ENCODE measurements at places on chromosomes 1 and 21. TPM values are rescaled to one million over a fixed set of nuclear protein-coding genes. Genes with fewer than 3 reads are reported as not detected.

CNKSR1 gene
- total RNA-seq = 31.0 TPM

UBXN10 gene
- total RNA-seq = not detected

RGS13 gene
- total RNA-seq = not detected

CADM3 gene
- 207 TPM for total RNA-seq

LYSMD1 gene
- total RNA-seq = 14.4 TPM

SPRR2D gene
- 430 TPM for total RNA-seq

ZNF697 gene
- total RNA-seq = 12.2 TPM

C8B gene
- total RNA-seq = not detected

DNA sequence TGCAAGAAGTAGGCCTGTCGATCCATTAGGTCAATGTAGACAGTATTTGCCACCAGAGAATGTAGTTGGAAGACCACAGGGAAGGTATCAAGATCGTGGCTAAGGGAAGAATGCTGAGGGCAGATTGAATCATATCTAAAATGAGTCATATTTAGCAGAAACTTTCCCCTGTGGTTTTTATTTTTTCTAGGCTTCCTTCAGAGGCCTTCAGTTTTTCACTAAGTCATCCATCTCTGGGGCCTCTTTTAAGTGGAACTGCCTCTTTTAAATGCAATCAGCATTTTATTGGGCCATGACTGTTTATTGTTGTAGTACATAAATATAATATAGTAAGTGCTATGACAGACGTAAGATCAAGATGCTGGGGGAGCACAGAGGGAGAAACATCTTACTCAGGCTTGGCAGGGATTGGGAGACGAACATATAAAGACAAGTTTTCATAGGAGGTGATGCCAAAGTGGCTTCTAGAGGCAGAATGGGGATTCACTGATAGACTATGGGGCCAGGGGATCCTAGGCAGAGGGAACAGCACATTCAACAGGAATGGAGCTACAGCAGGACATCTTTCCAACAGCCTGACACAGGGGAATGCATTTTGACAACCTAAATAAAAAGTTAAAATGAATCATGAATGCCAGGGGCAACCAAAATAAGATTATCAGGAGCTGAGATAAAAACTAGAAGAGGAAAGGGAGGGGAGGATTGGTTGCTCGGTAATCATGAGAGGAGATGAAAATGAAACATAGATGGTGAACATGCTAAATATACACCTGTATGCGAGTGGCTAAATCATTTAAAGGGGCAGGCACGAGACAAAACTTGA is 20.1 kb downstream of the UBE2U start:
- H3K27me3 ChIP-seq = no peaks in the 10 kb centered on the region
- peaks cover 6% of the 10 kb centered on the region for H3K36me3 ChIP-seq
- H3K4me1 ChIP-seq = peaks cover 12% of the 10 kb centered on the region
- H3K27ac ChIP-seq = peak overlapping the region; percentile 26
- no peak overlapping the region for H3K4me3 ChIP-seq

GRCh38 chr1:150176593-150176992 is 26.9 kb downstream of the PLEKHO1 start:
- H3K27ac ChIP-seq = no peak overlapping the region
- H3K36me3 ChIP-seq = no peaks in the 10 kb centered on the region
- H3K4me3 ChIP-seq = no peak overlapping the region

- H3K4me1 ChIP-seq = peaks cover 22% of the 10 kb centered on the region
- H3K27ac ChIP-seq = no peak overlapping the region
- peaks cover 9% of the 10 kb centered on the region for H3K36me3 ChIP-seq
Observed at GRCh38 chr1:35269989-35270289, 1.4 kb downstream of the ZMYM4 start.

GRCh38 chr1:17717594-17718535 is 37.3 kb upstream of the ACTL8 start:
- H3K4me1 ChIP-seq = no peaks in the 10 kb centered on the region
- H3K27ac ChIP-seq = no peak overlapping the region
- H3K27me3 ChIP-seq = peaks cover 11% of the 10 kb centered on the region
- no peak overlapping the region for H3K4me3 ChIP-seq
- no peaks in the 10 kb centered on the region for H3K36me3 ChIP-seq
- DNase-seq = no peak

- no peak overlapping the region for H3K4me3 ChIP-seq
- H3K4me1 ChIP-seq = no peaks in the 10 kb centered on the region
- peaks cover 16% of the 10 kb centered on the region for H3K36me3 ChIP-seq
- no peaks in the 10 kb centered on the region for H3K27me3 ChIP-seq
- DNase-seq = no peak
- no peak overlapping the region for H3K27ac ChIP-seq
Observed at GRCh38 chr1:2480236-2480985, 4.3 kb downstream of the PLCH2 start.

- H3K36me3 ChIP-seq = peaks cover 4% of the 10 kb centered on the region
- H3K27ac ChIP-seq = no peak overlapping the region
- DNase-seq = no peak
- no peak overlapping the region for H3K4me3 ChIP-seq
- no peaks in the 10 kb centered on the region for H3K27me3 ChIP-seq
- H3K4me1 ChIP-seq = no peaks in the 10 kb centered on the region
Observed at GRCh38 chr1:3170561-3171453, 101.8 kb downstream of the PRDM16 start.

DNA sequence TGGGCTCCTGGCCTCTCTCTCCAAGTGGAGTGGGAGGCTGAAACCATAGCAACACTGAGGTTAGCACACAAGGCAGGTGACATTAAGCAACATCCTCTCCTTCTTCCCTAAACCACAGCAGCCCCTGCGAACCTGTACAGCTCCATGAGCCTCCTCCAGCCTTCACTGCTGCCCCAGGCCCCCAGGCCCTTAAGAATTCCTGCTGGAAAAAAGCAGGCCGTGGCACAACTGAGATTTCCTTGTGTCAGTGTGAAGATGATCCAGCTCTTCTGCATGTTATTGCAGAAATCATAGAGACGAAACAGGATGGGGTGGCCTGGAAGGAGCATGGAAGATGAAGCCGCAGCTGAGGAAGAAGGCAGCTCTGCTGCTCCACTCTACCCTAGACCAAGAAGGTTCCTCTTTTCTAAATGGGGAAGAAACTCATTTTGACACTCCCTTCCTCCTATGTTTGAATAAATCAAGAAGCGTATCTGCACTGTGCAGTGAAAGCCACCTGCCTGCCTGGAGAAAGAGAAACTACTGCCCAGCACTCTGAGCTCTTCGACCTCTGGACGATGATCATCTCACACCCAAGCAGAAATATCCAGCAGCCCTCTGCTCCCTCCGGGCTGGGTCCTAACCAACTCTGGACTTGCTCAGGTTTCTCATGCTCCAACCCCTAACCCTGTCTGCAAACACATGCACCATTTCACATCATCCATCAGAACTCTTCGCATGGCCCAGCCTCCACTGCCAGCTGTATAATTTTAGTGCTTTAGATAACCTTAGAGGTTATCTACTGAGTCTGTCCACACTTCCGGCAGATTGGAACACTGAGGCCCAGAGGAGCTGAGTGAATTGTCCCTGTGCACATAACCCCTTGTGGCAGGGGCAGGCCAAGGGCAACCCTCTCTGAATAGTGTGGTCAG is 20.7 kb downstream of the SH3BP5L start:
- H3K4me1 ChIP-seq = peaks cover under 1% of the 10 kb centered on the region
- H3K27ac ChIP-seq = no peak overlapping the region
- H3K4me3 ChIP-seq = no peak overlapping the region
- no peak for DNase-seq
- peaks cover 17% of the 10 kb centered on the region for H3K27me3 ChIP-seq

DNA sequence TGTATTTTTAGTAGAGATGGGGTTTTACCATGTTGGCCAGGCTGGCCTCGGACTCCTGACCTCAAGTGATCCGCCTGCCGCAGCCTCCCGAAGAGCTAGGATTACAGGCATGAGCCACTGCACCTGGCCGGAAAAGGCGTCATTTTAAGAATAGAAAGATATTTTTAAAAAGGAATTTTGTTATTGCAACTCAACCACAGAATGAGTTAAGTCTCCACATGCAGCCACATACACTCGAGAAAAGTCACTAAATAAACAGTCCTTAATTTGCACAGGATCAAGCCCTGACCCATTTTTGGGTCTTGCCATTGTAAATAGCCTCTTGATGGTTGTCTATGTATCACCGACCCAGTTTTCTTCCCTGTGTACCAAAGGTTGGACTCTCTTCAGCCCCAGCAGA is 85.5 kb downstream of the FBXO2 start:
- DNase-seq = peak; percentile 17
- peaks cover 13% of the 10 kb centered on the region for H3K27me3 ChIP-seq
- no peak overlapping the region for H3K27ac ChIP-seq
- no peaks in the 10 kb centered on the region for H3K36me3 ChIP-seq
- no peak overlapping the region for H3K4me3 ChIP-seq

DNA sequence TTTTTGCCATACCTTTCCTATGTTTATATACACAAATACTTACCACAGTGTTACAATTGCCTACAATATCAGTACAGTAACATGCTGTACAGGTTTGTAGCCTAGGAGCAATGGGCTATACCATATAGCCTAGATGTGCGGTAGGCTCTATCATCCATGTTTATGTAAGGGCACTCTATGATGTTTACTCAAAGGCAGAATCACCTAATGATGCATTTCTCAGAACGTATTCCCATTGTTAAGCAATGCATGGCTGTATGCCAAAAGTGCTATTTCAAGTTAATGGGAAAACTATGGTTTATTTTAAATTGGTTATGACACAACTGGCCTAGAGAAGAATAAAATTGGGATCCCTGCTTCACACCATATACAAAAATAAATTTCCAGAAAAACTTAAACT is 36.9 kb upstream of the DISP1 start:
- H3K4me3 ChIP-seq = peak overlapping the region; percentile 28
- peaks cover 21% of the 10 kb centered on the region for H3K4me1 ChIP-seq
- peak overlapping the region; percentile 77 for H3K27ac ChIP-seq
- no peaks in the 10 kb centered on the region for H3K36me3 ChIP-seq

DNA sequence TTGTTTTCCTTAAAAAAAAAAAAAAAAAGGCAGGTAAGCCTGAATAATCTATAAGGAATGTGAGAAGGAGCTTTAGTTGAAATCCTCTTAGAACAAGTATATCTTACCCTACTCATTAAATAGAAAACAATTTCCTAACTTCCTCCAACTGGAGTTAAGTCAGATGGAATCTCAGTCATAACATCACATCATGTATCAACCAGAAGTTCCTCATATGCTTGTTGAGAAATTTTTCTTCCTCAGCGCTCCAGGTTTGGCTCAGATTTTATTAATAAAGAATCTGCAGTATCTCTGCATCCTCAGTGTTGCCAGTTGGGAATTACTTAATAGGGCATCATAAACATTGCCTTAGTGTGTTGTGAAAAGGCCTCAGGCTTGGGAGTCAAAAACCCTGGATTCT is 37.6 kb downstream of the DUSP10 start:
- peaks cover 14% of the 10 kb centered on the region for H3K4me1 ChIP-seq
- peaks cover 56% of the 10 kb centered on the region for H3K36me3 ChIP-seq
- no peak for DNase-seq
- H3K4me3 ChIP-seq = no peak overlapping the region
- H3K27me3 ChIP-seq = no peaks in the 10 kb centered on the region

GRCh38 chr1:108811611-108812010 is 45.3 kb downstream of the AKNAD1 start:
- H3K4me3 ChIP-seq = no peak overlapping the region
- no peak for DNase-seq
- no peaks in the 10 kb centered on the region for H3K27me3 ChIP-seq
- peaks cover 8% of the 10 kb centered on the region for H3K4me1 ChIP-seq
- H3K36me3 ChIP-seq = peaks cover 40% of the 10 kb centered on the region

GRCh38 chr1:14804626-14805025 is 206.1 kb downstream of the KAZN start:
- H3K4me3 ChIP-seq = no peak overlapping the region
- H3K27me3 ChIP-seq = peaks cover 9% of the 10 kb centered on the region
- no peaks in the 10 kb centered on the region for H3K36me3 ChIP-seq

DNA sequence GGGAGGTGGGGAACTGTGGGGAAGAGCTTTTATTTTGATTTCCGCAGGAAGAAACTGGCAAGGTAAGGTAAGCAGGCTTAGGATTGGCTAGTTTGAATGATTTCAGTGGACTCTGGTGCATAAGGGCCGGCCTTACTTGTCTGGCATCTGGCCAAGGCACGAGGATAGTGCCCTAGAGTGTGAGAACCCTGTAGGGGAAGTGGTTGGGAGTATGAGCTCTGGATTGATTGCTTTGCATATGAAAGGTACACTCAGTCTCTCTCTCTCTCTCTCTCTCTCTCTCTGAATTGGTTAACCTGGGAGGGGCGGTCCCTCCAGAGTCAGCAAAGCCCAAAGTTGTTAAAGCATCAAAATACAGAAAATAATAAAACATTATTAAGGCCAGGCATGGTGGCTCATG is 463.0 kb downstream of the SIPA1L2 start:
- no peaks in the 10 kb centered on the region for H3K36me3 ChIP-seq
- no peak overlapping the region for H3K27ac ChIP-seq

- DNase-seq = peak; percentile 95
- H3K36me3 ChIP-seq = no peaks in the 10 kb centered on the region
- H3K4me1 ChIP-seq = no peaks in the 10 kb centered on the region
- no peak overlapping the region for H3K4me3 ChIP-seq
- H3K27ac ChIP-seq = no peak overlapping the region
Observed at GRCh38 chr1:46039571-46040052, 92.8 kb downstream of the PIK3R3 start.

DNA sequence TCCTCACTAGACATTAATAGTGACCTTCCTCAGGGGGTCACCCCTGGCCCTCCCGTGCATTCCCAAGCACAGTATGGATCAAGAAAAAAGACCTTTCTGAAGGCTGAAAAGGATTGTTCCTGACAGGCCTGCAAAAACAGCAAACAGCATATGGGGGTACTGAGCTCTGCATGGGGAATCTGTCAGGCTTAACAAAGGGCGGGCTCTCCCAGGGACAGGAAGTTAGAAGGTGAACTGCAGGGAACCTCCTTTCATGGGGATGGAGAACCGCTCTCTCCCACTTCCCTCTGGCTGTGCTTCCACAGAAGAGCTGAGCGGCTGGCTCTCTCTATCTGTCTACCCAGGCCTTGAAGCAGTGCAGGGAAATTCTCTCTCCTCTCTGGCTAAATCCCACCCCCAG is 91.7 kb downstream of the DTL start:
- no peaks in the 10 kb centered on the region for H3K4me1 ChIP-seq
- H3K36me3 ChIP-seq = no peaks in the 10 kb centered on the region

DNA sequence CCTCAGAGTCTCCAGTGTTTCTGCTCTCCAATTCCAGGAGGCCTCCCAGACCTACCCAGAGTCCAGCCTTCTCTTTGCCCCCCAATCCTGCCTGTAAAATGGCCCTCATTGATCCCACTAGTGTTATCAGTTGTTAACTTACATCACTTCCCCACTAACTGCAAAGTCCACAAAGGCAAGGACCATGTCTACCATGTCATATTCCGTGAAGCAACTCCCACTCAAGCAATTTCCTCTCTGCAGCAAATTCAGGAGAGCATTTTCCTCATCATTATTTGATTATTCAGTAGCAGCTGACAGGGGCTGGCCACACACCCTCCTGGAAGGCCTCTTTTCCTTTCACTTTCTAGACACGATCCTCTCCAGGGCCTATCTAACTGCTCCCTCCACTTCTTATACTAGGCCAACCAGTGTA is 153.5 kb downstream of the RERE start:
- H3K36me3 ChIP-seq = no peaks in the 10 kb centered on the region
- H3K4me1 ChIP-seq = peaks cover 8% of the 10 kb centered on the region
- no peak overlapping the region for H3K27ac ChIP-seq
- H3K27me3 ChIP-seq = no peaks in the 10 kb centered on the region
- no peak overlapping the region for H3K4me3 ChIP-seq
